CD4-positive, alpha-beta T cell treated with Interleukin-21 for 1 hour (primary cell): ENCODE measurements at places on chromosomes 1 and 21.

DNA sequence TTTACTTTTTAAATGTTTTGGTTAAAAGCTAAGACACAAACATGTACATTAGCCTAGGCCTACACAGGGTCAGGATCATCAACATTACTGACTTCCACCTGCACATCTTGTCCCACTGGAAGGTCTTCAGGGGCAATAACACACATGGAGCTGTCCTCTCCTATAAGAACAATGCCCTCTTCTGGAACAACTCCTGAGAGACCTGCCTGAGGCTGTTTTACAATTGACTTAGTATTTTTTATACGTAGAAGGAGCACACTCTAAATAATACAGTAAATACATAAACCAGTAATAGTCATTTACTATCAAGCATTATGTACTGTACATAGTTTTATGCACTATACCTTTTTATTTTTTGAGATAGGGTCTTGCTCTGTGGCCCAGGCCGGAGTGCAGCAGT lies 14.1 kb upstream of the MOB3C start:
- no peak for DNase-seq

DNA sequence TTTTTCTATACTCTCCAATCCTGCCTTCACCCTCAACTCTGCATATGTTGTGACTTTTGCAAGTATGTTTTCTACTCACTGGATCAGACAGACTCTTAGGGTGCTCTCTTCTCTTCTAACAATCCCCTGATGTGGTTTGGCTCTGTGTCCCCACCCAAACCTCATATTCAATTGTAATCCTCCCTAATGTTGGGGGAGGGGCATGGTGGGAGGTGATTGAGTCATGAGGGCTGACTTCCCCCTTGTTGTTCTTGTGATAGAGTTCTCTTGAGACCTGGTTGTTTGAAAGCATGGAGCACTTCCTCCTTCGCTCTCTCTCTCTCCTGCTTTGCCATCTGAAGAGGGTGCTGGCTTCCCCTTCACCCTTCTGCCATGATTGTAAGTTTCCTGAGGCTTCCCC lies 148.9 kb upstream of the IGSF21 start:
- DNase-seq, result no peak

DNA sequence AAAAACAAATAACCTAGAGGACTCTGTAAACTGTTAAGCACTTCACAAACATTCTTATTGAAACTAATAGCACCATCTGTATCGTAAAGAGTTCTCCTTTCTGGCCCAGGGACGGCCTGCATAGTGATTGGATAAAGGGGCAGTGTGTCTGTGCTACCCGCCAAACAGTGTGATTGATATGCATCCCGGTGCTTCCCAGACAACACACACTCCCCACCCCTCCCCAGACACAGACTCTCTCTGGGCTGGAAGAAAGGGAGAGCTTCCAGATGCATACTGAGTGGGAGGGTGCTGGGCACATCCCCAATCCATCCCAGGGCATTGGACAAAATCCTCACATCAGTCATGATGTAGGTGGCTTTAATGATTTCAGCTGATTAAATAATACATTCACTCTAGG lies 3.7 kb downstream of the HSD11B1 start:
- no peak for DNase-seq

DNA sequence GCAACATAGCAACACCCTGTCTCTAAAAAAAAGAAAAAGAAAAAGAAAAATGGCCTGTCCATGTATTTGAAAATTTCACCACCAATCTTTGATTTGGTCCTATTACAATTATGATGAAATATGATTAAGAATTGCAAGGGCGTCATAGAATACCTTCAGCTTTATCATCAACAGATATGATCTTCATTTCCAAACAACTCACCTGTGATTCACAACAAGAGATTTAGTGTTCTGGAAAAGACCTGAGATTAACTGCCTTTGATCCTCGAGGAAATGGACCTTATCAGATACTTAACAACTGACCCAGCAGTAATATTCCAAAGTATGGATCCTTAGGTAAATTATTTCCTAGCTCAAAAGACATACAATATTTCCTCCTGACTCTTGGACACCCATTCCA lies 3.5 kb upstream of the GSTM4 start:
- no peak for DNase-seq

DNA sequence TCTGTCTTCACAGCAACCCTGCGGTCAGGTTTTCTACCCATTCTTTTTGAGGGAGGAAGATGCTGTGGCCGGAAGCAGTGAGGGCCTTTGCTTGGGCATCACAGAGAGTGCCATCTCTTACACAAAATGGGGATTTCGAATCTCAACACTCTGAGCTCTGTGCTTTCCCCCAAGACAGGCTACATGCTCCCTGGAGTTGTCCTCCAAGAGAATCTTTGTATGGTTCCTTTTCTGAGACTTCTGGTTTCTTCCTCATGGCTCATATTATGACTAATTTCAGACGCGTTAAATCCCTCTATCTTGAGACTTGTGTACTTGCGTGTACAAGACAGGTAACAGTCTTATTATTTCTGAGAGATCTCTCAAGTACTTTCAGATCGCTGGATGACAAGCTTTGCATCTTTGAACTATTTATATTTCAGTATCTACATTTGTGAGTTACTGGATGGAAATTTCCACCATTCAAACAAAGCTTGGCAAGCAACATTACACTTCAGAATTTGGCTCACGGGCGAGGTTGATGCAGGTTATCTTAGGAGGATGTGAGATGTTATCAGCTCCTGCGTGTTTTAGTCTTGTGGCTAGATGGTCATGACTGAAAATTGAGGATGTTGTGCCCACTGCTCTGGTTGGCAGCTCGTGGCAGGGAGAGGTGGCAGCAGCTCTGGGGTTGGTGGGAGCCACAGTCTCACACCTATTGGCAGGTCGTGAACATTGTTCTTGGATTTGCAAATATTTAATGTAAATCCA lies 19.4 kb downstream of the ABCG1 start:
- DNase-seq, result peak; percentile 81

GRCh38 chr1:203055161-203055799 lies 29.0 kb downstream of the PPFIA4 start:
- DNase-seq, result no peak

GRCh38 chr1:8457760-8458381 lies 140.0 kb downstream of the SLC45A1 start:
- no peak for DNase-seq

- no peak for DNase-seq
Measured at GRCh38 chr1:230913496-230913895, 45.2 kb upstream of the C1orf198 start.

DNA sequence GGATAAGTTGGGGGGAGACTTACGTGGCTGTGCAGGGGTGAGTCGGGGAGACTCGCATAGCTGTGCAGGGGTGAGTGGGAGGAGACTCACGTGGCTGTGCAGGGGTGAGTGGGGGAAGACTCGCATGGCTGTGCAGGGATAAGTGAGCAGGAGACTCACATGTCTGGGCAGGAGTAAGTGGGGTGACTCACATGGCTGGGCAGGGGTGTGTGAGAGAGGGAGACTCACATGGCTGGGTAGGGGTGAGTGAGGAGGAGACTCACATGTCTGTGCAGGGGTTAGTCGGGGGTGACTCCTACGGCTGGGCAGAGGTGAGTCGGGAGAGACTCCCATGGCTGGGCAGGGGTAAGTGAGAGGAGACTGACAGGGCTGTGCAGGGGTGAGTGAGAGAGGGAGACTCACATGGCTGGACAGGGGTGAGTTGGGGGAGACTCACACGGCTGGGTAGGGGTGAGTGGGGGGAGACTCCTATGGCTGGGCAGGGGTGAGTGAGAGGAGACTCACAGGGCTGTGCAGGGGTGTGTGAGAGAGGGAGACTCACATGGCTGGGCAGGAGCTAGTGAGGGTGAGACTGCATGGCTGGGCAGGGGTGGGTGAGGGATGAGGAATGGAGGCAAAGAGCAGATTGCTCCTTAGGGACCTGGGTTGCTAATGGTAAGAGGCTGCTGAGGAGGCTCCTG lies 56.0 kb upstream of the ABCG1 start:
- no peak for DNase-seq
